Chondrocyte (in vitro differentiated cells): ENCODE measurements at places on chromosomes 5 and 9.
A peak's percentile ranks its signal among the peaks of the same experiment; 100 is the strongest.

GRCh38 chr9:571066-571465, 270.4 kb upstream of the DMRT1 start:
- DNase-seq, result no peak
- H3K36me3 ChIP-seq, result no peaks in the 10 kb centered on the region
- peaks cover 11% of the 10 kb centered on the region for H3K27me3 ChIP-seq
- no peak overlapping the region for H3K4me3 ChIP-seq
- H3K27ac ChIP-seq, result no peak overlapping the region

- H3K36me3 ChIP-seq, result peaks cover 4% of the 10 kb centered on the region
- no peak overlapping the region for H3K27ac ChIP-seq
- no peak for DNase-seq
- no peaks in the 10 kb centered on the region for H3K27me3 ChIP-seq
- H3K4me1 ChIP-seq, result peaks cover 14% of the 10 kb centered on the region
Measured at GRCh38 chr5:116487045-116487444, 87.6 kb downstream of the SEMA6A start.

GRCh38 chr5:53479590-53480415, 626 bp upstream of the FST start:
- H3K36me3 ChIP-seq, result no peaks in the 10 kb centered on the region
- peaks cover 36% of the 10 kb centered on the region for H3K4me1 ChIP-seq
- DNase-seq, result no peak
- peak overlapping the region; percentile 82 for H3K4me3 ChIP-seq

DNA sequence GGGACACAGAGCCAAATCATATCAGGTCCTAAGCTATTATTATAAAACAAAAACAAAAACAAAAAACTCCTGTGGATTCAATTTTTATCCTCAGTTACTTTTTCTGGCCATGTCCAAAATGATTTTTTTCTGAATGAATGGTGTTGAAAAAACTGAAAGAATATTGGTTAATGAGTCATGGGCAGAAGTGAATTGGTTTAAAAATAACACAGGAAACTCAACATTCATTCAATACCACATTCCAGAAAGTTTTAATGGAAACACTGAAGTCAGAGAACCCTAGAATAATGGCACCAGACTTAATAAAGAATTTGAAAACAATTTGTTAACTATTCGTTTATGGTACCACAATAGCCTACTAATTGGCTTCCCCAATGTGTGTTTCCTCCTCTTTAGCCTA, 102.4 kb upstream of the CDH9 start:
- H3K36me3 ChIP-seq, result no peaks in the 10 kb centered on the region
- no peak overlapping the region for H3K4me3 ChIP-seq
- no peaks in the 10 kb centered on the region for H3K27me3 ChIP-seq

- peaks cover 20% of the 10 kb centered on the region for H3K4me1 ChIP-seq
- no peaks in the 10 kb centered on the region for H3K27me3 ChIP-seq
- H3K4me3 ChIP-seq, result no peak overlapping the region
- H3K27ac ChIP-seq, result peak overlapping the region; percentile 65
Measured at GRCh38 chr9:115327436-115328122, 209.6 kb upstream of the TNC start.

GRCh38 chr5:157862183-157862851, 3.4 kb upstream of the CLINT1 start:
- no peak overlapping the region for H3K27ac ChIP-seq
- H3K27me3 ChIP-seq, result no peaks in the 10 kb centered on the region
- H3K4me3 ChIP-seq, result no peak overlapping the region
- no peak for DNase-seq
- H3K36me3 ChIP-seq, result peaks cover 2% of the 10 kb centered on the region

DNA sequence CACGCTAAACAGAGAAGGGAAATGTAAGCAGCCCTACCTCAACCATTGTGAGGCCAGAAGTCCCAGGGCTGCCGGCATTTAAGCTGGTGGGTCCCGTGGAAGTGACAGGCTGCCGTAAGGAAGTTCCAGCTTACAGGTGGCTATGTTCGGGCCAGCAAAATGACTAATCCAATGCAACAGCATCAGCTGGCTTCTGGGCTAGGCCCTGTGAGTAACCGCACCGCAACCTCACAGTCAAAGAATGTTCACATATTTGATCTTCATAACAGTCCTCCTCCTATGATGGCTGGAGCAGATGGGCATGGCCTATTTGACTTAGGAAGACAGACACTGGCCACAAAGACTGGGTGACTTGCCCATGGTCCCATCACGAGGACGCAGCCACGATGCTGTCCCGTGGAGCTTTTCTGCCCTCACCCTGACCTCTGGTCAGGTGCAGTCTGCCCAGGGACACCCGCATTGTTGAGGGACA, 88.2 kb downstream of the LIFR start:
- H3K4me1 ChIP-seq, result peaks cover 30% of the 10 kb centered on the region
- H3K36me3 ChIP-seq, result no peaks in the 10 kb centered on the region
- peak overlapping the region; percentile 17 for H3K4me3 ChIP-seq
- no peaks in the 10 kb centered on the region for H3K27me3 ChIP-seq

GRCh38 chr9:37840560-37841194, 40.1 kb downstream of the DCAF10 start:
- H3K36me3 ChIP-seq, result peaks cover 2% of the 10 kb centered on the region
- DNase-seq, result no peak
- H3K27ac ChIP-seq, result no peak overlapping the region
- no peak overlapping the region for H3K4me3 ChIP-seq
- peaks cover 14% of the 10 kb centered on the region for H3K4me1 ChIP-seq

GRCh38 chr5:83972236-83972635, 251.6 kb upstream of the HAPLN1 start:
- DNase-seq, result no peak
- H3K36me3 ChIP-seq, result no peaks in the 10 kb centered on the region
- peaks cover 34% of the 10 kb centered on the region for H3K4me1 ChIP-seq
- no peak overlapping the region for H3K4me3 ChIP-seq
- H3K27me3 ChIP-seq, result no peaks in the 10 kb centered on the region

DNA sequence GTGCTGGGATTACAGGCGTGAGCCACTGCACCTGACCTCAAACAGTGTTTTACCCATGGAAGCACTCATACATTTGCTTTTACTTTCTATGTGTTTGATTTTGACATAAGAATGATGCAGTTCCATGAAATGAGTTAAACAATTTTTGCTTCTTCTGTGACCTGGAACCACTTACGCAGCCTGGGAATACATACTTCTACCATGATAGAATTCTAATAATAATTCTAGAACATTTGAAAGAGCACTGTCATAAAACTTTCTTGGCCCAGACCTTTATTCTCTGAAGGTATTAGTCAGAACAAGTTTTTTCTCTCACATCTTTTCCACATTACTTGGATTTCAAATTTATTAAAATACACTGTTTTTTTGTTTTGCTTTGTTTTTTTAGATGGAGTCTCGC, 25.3 kb upstream of the COL5A1 start:
- H3K27me3 ChIP-seq, result no peaks in the 10 kb centered on the region
- H3K4me3 ChIP-seq, result no peak overlapping the region
- H3K36me3 ChIP-seq, result peaks cover 10% of the 10 kb centered on the region
- H3K4me1 ChIP-seq, result peaks cover 38% of the 10 kb centered on the region

GRCh38 chr5:178630475-178630930, 3.7 kb upstream of the CLK4 start:
- H3K27me3 ChIP-seq, result no peaks in the 10 kb centered on the region
- H3K27ac ChIP-seq, result no peak overlapping the region
- peaks cover 1% of the 10 kb centered on the region for H3K36me3 ChIP-seq

- no peak overlapping the region for H3K27ac ChIP-seq
- no peaks in the 10 kb centered on the region for H3K36me3 ChIP-seq
- no peaks in the 10 kb centered on the region for H3K27me3 ChIP-seq
- DNase-seq, result no peak
- H3K4me1 ChIP-seq, result peaks cover 15% of the 10 kb centered on the region
Measured at GRCh38 chr9:79215821-79216220, 355.9 kb upstream of the TLE4 start.

DNA sequence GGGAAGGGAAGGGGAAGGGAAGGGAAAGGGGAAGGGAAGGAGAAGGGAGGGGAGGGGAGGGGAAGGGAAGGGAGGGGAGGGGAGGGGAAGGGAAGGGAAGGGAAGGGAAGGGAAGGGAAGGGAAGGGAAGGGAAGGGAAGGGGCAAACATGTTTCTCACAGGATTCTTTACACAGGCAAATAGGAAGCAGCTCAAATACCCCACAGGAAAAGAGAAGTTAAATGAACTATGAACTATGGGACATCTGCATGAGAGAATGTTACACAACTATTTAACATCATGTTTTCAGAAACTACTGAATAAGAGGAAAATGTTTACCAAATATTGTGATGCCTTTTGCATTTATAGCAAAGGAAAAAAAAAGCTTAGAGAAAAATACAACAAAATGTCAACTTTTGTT, 125.4 kb upstream of the SLC30A5 start:
- H3K27ac ChIP-seq, result no peak overlapping the region
- no peak for DNase-seq
- no peaks in the 10 kb centered on the region for H3K4me1 ChIP-seq
- peaks cover 2% of the 10 kb centered on the region for H3K36me3 ChIP-seq
- H3K27me3 ChIP-seq, result no peaks in the 10 kb centered on the region
- H3K4me3 ChIP-seq, result no peak overlapping the region

DNA sequence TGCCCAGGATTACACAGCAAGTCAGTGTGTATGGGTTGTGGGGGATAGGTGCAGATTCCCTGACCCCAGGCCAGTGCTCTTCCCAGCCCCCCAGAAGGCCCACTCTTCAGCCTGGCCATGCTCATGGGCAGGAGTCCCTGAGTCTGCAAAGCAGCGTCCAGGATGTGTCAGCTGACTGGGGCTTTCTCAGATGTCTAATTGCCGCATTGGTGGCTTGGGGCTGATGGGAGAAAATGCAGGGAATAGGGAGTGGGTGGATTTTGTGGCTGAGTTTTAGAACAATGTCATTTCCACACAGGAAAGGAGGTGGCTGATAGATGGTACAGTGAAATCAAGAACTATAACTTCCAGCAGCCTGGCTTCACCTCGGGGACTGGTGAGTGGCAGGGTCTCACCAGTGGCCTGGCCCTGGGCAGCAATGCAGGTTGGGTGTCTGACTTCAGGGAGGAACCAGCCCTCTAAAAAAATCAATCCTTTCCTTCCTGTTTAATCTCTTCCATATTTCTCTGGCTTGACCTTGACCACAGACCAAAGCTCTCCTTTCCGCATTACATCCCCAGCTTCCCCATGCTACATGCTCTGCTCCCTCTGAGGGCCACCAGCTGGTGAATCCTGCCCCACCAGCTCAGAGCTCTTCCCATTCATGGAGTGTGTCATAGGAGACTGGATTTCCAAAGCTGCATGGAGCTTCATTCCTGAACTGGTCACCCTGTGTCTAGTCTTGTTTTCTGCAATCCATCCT, 14.2 kb downstream of the GLIPR2 start:
- no peak overlapping the region for H3K4me3 ChIP-seq
- peaks cover 77% of the 10 kb centered on the region for H3K4me1 ChIP-seq
- H3K27ac ChIP-seq, result peak overlapping the region; percentile 92
- no peak for DNase-seq

- peaks cover 12% of the 10 kb centered on the region for H3K27me3 ChIP-seq
- no peaks in the 10 kb centered on the region for H3K36me3 ChIP-seq
- no peak for DNase-seq
- no peak overlapping the region for H3K27ac ChIP-seq
- H3K4me1 ChIP-seq, result peaks cover 7% of the 10 kb centered on the region
- H3K4me3 ChIP-seq, result no peak overlapping the region
Measured at GRCh38 chr9:101427957-101428655, 7.5 kb downstream of the ALDOB start.

- H3K36me3 ChIP-seq, result no peaks in the 10 kb centered on the region
- no peaks in the 10 kb centered on the region for H3K27me3 ChIP-seq
- no peak overlapping the region for H3K27ac ChIP-seq
- H3K4me1 ChIP-seq, result no peaks in the 10 kb centered on the region
Measured at GRCh38 chr5:169874621-169875020, 105.7 kb downstream of the INSYN2B start.

GRCh38 chr9:68669218-68669617, 35.8 kb upstream of the PIP5K1B start:
- no peaks in the 10 kb centered on the region for H3K36me3 ChIP-seq
- no peak overlapping the region for H3K27ac ChIP-seq
- peaks cover 8% of the 10 kb centered on the region for H3K27me3 ChIP-seq
- no peak overlapping the region for H3K4me3 ChIP-seq
- DNase-seq, result no peak

DNA sequence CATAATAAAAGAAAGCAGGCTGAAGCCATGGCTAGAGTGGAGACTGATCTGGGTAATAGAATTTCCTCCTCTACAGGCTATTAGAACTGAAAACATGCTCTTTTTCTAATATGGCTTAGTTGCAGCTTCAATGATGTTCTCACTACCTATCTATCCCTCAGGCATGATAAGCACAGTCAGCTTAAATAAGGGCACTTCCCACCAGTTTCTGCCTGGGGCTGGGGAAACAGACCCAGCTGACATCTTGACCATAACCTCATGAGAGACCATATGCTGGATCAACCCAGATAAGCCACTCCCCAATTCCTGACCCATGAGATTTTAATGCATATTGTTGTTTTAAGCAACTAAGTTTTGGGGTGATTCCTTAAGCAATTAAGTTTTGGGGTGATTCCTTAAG, 81.2 kb downstream of the ZNF366 start:
- H3K4me3 ChIP-seq, result no peak overlapping the region
- H3K27me3 ChIP-seq, result no peaks in the 10 kb centered on the region
- no peak overlapping the region for H3K27ac ChIP-seq
- no peaks in the 10 kb centered on the region for H3K36me3 ChIP-seq
- DNase-seq, result no peak

GRCh38 chr9:79221084-79221483, 350.7 kb upstream of the TLE4 start:
- no peak overlapping the region for H3K4me3 ChIP-seq
- H3K27me3 ChIP-seq, result no peaks in the 10 kb centered on the region

DNA sequence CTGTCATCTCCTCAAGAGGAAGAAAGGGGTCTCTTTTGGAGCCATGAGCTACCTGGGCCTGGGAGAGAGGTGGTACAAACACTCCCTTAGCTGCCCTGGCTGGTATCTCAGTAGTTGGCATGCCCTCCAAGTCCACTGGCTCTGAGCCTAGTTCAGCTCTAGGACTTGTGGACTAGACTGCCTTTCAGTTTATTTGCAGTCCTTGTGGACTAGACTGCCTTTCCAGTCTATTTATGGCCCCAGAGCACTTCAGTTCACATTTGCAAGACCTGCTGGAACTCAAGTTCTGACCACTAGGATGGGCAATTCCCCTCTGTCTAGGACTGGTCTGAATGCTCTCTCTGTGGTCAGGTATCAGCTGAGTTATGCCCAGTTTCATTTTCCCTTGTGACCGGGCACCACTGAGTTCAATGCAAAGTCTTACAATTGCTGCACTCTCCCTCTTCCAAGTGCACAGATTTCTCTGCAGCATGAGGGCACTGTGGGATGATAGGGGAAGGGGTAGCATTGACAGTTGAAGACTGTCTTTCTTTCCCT, 1019.0 kb downstream of the TAF11L14 start:
- H3K27me3 ChIP-seq, result no peaks in the 10 kb centered on the region
- H3K4me3 ChIP-seq, result no peak overlapping the region
- no peak overlapping the region for H3K27ac ChIP-seq
- no peaks in the 10 kb centered on the region for H3K36me3 ChIP-seq
- DNase-seq, result no peak
- H3K4me1 ChIP-seq, result no peaks in the 10 kb centered on the region

DNA sequence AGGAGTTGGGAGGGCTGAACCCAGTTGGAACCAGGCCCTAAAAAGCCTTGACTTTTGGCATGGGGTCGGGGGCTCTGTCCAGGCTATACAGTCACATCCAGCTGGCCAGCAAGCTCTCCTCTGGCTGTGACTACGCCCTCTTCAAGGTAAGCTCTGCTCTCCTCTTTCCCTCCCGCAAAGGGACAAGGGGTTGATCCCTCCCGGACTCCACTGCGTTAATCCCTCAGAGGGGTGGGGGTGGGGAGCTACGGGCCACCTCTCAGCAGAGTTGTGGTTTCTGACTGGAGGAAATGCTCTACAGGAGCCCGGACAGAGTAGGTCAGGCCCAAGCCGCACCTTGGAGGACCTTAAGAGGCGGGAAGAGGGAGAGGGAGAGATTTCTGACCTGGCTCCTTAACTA, 3.0 kb upstream of the TSPAN17 start:
- no peak overlapping the region for H3K27ac ChIP-seq
- no peaks in the 10 kb centered on the region for H3K27me3 ChIP-seq
- no peak for DNase-seq
- H3K4me3 ChIP-seq, result no peak overlapping the region
- H3K4me1 ChIP-seq, result peaks cover 22% of the 10 kb centered on the region
- H3K36me3 ChIP-seq, result no peaks in the 10 kb centered on the region
